GM23248 (cell line): ENCODE measurements at places on chromosomes 16 and 17.
A peak's percentile ranks its signal among the peaks of the same experiment; 100 is the strongest.

- DNase-seq = no peak
Observed at GRCh38 chr17:514584-514983, 162.0 kb upstream of the RPH3AL start.

DNA sequence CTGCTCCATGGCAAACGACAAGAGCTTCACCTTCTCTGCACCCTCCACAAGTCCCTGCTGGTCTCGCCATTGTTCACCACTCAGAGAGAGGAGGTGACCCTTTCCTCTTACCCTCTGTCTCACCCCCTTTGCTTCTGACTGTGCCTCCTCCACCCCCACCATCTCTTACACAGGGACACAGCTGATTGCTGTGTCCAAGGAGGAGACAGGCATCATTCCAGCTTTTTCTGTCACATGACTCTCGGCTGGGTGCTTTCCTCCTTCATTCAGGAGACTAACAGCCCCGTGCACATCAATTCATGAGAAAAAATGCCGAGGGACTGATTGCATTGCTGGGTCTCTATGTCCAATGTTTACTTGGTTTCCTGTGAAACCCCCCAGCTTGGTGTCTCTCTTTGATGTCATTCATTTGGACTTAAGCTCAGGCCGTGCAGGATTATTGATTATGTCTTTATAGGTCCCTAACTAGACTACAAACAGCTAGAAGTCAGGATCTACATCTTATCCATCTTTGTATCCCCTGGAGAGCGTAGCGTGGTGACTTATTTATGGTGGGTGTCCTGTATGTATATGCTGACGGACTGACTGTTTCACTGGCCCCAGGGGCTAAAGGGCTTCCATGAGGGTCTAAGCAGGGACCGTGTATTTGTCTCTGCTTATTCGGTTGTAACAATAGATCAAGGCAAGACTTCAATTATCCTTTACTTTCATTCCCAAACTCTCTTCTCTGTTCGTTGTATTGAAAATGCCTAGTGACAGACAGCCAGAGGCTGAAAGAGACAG is 82.2 kb upstream of the CDH13 start:
- no peak for DNase-seq

GRCh38 chr16:52405441-52405840 is 141.5 kb downstream of the TOX3 start:
- DNase-seq = no peak

DNA sequence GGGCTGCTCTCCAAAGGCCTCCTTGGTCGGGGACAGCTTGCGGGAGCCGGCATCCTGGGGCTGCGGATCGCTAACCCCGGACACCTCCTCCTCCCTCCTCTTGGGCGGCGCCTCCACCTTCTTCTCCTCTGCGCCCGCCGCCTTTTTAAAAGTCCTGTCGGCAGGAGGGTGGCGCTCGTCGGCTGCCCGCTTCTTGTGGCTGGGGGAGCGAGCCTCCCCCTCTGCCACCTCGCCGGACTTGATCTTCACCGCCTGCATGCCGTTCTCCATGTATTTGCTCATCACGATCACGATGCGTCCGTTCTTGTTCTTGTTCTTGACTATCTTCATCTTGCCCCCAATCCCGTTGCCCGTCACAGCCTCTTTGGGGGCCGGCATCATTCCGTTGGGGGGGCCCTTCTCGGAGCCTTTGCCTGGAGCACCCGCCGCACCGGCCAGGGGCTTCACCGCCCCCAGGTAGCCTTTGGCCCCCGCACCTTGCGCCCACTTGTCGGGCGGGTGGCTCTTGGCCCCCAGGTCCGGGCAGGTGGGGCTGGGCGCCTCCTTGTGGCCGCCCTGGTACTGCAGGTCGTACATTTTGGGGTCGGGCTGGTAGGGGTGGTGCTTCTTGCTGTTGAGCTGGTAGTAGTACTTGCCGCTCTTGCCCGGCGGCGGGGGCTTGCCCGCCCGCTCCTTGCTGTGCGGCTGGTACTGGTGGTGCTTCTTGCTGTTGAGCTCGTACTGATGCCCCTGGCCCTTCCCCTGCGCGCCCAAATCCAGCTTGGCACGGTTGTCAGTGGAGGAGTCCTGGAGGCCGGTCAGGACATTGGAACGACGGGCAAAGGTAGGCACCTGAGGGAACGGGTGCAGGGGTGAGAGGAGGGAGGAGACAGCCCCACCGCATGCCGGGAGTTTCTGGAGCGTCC is 4.4 kb downstream of the CBX4 start:
- no peak for DNase-seq

DNA sequence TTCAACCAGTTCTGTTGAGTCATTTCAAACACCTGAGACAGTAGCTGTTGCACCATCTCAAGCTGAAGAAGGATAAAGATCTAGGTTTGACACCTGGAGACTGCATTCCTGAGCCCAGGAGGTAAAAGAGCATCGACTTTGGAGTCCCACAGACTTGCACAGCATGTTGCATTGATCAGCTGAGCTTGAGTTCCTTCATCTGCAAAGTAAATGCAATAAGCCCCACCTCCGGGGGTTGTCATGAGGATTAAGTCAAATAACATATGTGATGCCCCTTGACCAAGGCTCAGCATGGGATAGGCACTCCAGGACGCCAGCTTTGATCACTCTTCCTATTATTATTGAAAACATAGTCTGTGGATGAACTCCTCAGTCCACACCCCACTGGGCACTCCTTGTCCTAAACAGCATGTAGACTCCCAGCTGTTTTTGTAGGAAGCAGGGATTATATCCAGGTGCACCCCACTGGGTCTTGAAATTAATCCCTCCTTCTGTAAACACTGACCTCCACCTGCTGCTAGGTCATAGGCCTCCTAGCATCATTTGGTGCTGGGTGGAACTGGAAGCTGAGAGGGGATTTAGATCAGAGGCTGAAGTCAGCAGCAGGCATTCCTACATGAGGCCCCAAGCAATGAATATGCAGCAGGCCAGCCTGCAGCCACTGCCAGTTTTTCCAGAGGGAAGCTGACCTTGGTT is 259.0 kb downstream of the HS3ST4 start:
- no peak for DNase-seq

DNA sequence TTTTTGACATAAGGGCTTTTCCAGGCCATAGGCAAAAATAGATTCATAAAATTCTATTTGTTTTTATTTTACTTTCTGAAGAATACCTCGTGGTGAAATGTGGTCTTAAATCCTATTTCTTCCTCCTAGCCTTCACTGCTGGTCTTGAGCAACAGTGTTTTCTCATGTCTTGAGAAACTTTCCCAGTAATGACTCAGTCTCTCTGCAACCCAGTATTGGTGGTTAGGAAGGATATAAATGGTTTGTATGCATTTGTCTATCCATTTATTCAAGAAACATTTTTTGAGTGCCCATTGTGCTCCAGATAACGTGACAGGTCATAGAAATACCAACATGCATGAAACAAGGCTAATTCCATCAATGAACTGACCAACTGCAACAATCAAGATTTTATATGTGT is 213.9 kb downstream of the TMEM114 start:
- DNase-seq = no peak

DNA sequence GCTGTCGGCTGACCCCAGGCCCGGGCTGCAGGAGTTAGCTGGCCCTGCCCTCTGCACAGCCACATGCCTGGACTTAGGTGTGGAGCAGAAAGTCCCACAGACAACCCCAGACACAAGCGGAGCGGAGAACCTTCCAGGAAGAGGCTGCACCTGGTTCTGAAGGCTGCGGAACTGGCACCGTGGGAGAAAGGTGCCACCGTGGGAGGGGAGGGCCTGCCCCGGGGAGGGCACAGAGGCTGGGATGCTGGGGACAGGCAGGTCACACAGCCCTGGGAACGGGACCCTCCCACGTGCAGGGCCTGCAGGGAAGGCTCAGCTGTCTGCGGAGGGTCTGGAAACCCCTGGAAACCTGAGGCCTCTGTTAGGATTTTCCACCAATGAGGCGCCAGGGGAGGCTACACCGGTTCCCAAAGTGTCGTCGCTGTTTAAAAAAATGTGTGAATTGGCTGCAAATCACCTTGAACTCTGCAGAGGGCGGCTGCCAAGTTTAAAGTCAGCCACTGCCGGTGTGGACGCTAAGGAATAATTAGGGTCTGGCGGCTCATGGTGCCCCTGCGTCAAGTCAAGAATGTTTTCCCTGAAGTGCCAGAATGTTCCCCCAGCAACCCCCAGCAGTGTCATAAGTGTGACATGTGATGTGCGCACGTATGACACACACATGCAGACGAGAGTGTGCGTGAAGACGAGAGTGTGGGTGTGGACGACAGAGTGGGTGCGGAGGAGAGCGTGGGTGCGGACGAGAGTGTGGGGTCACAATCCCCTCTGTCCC is 50.9 kb upstream of the PABPN1L start:
- no peak for DNase-seq

GRCh38 chr16:27690608-27691007 is 140.7 kb downstream of the KATNIP start:
- peak; percentile 42 for DNase-seq

DNA sequence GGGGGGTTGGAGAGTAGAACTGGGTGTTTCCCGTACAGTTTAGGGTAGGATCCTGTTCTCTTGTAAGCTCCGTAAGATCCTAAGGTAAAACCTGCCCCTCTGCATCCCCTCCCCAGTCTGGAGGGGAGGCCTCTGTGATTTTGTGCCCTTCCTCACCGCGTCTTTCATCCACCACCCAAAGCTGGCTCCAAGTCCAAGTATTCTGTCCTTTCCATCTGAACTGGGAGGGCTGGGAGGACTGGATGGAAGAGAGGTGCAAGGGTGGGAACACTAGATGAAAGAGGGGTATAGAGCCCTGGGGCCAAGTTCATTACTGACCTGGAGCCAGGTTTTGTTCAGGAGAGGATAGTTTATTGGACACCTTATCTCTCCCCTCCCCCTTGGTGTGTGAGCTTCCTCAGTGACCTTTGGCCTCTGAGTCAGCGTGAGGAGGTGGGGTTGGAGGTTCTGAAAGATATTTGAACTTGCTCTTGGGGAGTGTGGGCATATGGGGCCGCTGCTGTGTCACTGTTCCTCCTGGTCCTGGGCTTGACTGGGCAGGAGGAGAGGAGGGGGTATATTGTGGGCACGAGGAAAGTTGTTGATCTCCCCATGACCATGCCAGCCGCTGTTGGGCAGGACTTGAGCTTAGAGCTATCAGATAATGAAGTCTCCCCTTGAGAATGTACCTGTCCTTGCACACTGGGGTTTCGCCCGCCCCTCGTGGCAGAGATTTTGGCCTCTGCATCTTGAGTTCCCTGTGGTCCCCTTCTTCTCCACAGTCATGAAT is 1.6 kb downstream of the LASP1 start:
- peak; percentile 88 for DNase-seq

- DNase-seq = no peak
Observed at GRCh38 chr17:75778861-75779249, 5.8 kb upstream of the UNK start.

GRCh38 chr16:79372503-79373184 is 227.9 kb downstream of the MAF start:
- peak; percentile 81 for DNase-seq

DNA sequence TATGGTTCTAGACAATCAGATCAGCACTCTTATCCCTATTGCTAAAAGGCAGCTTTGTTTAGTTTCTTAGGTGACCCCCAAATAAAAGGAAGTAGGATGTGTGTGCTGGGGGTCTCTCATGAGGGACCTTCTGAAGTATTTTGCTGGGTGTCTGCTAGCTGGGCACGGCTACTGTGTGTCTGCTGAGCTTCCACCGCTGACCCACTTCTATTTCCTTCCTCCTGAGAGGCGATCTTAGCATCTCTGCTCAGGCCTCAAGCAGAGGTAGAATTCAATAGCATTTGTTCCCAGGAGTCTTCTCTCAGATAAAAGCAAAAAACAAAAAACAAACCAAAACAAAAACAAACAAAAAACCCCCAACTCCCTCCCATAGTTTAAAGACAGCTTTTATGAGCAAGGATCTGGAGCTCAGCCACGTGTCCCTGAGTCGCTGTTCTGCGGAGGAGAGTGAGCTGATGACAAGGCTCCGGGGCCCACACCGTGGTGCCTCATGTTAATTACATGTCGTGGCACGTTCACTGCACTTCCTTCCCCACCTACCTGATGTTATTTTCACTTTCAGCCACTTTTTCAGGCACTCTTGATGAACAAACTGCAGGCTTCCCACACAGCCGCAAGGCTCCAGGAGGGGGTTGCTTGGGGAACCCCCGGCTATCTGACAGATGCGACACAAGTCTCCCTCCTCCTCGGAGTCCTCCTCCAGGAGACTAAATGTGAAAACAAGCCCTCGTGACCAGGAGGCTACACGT is 83.5 kb downstream of the MARCHF10 start:
- DNase-seq = peak; percentile 40

GRCh38 chr17:40551091-40551878 is 14.0 kb downstream of the CCR7 start:
- peak; percentile 99 for DNase-seq

- no peak for DNase-seq
Observed at GRCh38 chr16:3152991-3153368, 18.2 kb downstream of the ZNF213 start.

DNA sequence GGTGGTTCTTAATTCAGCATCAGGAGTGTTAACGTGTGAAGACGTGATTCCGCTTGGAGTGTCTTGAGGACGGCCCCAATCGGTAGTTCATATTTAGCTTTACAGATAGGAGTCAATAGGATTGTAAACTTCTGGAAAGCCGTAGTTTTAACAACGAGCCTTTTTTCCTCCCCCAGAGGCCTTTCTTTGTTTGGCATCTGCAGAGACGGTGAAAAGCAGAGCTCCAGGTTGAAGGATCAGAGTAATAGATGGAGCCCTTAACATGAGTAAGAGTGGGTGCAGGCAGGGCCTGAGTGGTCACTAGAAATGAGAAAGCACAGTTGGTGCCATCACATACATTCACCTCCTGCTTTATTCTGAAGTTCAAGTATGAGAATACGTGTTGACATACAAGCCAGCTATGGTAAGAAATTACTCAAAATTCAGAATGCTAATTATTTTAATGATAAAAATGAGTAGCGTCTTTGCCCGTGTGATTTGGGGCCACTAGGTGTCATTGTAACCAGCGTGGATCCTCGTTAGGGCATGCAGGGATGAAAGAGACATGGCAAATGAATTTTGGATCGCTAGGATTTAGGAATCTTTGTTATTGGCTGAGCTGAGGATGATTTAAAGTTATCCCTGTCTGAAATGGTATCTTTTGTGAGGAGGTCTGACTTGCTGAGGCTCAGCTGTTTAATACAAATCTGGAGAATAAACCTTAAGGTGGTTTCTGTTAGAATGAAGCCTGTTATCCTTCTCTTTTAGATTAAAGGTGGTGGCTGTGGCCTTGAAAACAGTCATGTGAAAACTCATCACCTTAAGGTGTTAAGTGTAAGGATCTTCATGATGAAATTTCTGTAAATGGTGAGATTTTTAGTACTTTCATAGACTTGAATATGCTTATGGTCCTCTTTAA is 18.6 kb downstream of the PRCD start:
- peak; percentile 63 for DNase-seq

DNA sequence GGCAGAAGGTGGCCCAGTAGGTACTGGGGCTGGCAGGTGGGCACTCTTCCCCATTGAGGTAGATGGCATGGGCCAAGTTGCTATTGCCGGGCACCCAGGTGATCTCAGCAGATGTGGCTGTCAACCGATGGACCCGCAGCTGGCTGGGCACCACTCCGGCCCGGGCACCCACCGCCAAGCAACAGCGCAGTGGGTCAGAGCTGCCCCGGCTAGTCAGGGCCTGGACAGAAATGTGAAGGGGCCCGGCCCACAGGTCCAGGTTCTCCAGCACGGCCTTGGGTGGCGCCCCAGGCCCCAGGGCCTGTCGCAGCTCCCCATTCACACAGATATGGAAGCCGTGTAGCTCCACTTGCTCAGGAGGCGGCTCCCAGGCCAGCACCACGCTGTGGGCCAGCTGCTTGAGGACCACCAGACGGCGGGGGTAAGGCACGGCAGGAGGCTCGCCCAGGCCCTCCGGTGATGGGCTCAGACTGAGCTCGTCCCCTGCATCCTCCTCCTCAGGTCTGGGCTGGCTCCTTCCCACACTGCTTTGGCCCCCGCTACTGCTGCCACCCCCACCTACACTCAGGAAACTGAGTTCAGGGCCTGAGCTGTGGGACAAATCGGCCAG is 16.5 kb downstream of the TSPOAP1 start:
- DNase-seq = no peak
